ENCODE measurements at places on chromosomes 12 and 14.
A peak's percentile ranks its signal among the peaks of the same experiment; 100 is the strongest.

DNA sequence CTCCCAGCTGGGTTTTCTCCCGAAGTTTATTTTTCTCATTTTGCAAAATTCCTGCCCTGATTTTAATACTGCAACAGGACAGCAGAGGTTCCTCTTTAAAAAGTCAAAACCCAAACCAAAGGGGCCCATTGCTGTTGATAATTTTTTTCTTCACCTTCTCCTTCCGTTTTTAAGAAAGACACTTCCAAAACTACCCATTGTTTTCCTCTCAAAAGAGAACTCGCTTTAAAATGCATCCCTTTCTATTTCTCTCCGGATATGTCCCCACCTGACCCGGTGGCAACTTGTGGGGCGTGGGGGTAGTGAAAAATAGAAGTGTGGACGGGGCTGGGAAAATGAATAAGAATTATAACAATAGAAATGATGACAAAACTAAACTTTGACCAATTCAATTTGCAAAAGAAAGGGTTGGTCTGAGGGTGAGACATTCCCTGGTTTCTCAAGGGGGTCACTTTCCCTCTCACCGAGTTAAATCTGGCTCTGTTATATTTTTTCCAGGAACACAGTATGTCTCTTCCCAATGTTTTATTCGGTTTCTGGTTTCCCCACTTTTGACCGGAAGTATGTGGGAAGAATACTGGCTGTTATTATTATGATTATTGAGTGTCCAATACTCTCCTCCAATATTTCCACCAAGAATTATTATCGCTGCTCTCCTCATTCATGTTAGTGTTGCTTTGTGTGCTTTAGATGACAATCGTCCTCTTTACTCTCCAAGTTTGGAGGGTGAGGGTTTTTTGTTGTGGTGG is 4.1 kb upstream of the TBX5 start:
- no peak for DNase-seq

DNA sequence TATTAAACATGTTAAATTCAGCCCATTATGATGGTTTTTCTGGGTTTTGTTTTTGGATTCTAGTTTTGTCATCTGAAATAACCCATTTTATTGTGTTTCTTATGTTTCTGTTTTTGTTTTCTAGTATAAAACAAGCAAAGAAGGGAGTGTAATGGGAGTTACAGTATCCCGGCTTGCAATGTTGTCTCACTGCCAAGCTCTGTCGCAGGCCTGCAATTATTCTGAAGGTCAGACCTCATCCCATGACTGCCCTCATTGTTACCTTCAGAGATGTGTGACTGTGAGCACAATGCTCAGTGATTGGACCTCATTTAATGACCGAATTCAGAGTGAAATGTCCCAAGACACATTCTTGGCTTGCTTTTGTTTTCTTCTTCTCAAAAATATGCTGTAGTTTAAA is 73.0 kb upstream of the ATF1 start:
- peak; percentile 8 for DNase-seq

- no peak for DNase-seq
Observed at GRCh38 chr12:89427508-89428156, 75.3 kb upstream of the DUSP6 start.

- no peak for DNase-seq
Observed at GRCh38 chr14:105015905-105016304, 5.0 kb downstream of the CDCA4 start.

- DNase-seq, result no peak
Observed at GRCh38 chr14:73795466-73795865, 56.2 kb upstream of the PTGR2 start.

- DNase-seq, result no peak
Observed at GRCh38 chr12:89960011-89960507, 251.4 kb upstream of the ATP2B1 start.

GRCh38 chr14:59464486-59465315 is 479 bp downstream of the GPR135 start:
- no peak for DNase-seq

GRCh38 chr12:46253544-46254162 is 15.2 kb downstream of the SLC38A1 start:
- DNase-seq, result no peak

GRCh38 chr12:117593815-117594400 is 232.5 kb upstream of the NOS1 start:
- DNase-seq, result no peak

DNA sequence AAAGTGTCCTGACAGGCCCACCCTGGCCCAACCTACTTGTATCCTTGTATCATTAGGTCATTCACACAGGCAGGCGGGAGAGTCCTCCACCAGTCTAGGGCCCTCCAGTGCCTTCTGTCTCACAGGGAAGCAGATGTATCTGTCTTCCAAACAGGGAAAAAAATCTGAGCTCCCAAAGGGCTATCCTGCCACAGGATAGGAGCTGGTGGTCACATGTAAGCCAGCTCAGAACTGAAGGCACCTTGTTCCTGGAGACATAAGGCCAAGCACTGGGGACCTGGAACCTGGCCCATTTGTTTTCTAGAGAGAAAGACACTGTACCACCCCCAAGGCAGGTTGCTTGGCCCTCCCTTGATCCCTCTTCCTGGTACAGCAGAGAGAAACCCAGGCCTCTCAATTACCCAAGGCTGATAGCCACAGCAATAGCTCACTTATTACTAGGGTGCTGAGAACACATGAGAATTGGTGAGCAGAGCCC is 19.4 kb upstream of the PLEKHH1 start:
- no peak for DNase-seq

DNA sequence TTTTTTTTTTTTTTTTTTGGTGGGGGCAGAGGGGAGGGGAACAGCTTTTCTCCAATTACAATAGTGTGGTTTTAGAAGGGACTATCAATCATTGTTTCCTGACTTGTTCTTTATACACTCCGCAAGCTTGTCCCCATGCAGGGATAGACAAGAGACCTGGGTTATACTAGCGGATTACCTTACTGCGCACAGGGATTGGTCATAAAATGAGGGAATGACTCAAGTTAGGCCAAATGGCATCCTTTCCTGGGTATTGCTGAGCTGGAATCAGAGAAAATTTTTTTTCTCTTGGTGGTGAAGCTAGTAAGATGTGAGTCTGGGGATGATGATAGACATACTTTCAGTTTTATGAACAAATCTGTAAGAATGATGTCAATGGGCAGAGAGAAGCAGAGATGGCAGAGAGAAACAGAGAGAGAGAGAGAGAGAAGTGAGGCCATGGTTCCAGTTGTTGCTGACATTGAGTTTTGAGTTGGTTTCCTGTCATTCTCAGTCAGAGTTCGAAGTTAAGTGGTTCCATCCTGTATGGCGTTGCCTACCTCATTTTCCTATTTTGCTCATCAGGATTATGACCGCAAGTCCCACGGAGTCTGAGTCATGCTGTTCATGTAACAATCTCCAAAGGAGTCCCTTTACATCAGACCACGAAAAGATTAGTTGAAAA is 59.1 kb upstream of the OTOGL start:
- DNase-seq, result no peak

DNA sequence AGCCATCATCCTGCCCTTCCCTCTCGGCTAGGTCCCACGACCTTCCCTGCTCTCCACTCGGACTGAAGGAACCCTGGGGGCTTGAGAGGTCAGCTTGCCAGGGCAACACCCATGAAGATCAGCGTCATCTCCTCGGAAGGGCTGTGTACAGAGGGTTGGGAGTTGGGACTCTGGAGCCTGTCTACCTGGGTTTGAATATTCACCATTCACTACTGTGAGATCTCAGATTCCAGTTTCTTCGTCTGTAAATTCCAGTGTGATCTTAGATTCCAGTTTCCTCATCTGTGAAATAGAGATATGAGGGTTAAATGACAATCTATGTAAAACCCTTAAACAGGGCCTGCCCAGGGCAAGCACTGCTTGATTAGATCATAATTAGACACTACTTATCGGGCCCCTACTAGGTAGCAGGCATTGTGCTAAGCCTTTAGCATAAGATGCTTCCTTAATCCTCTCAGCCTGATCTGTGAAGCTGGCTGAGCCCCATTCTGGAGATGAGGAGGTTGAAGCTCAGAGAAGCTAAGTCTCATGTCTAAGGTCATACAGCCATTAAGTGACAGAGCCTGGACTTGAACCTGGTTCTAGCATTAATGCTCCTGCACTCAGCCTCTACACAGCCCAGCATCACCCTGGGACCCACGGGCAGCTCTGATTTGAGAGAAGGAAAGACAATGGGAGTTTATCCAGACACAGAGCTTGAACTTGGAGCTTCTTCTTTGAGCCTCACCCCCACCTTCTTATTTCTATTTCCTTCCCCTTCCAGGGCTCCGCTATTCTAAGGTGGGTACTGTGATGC is 612 bp upstream of the ZDHHC22 start:
- no peak for DNase-seq

DNA sequence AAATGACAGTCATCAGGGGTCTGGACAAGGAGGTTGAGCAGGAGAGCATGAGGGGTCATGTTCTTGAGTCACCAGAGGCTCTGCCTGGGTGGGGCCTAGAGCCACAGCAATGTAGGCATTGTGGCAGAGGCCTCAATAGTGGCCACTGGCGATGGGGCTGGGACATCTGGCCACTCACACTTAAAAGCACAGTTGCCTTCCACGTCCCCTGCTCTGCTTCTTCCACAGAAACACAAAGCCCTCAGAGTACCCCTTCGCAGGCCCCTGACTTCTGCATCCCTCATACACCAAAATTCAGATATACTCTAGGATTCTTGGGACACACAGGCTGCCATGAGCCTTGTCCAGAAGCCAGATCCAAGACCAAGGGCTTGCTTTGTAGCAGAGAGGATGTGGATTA is 2.2 kb downstream of the SLC10A1 start:
- no peak for DNase-seq

All from NCI-H2081 treated with DMSO at 0.1 percent for 48 hours (cell line).